ENCODE measurements at places on chromosomes 5 and 9.

GRCh38 chr5:40505031-40505430, 174.7 kb upstream of the PTGER4 start:
- no peaks in the 10 kb centered on the region for H3K36me3 ChIP-seq
- H3K4me3 ChIP-seq = no peak overlapping the region
- H3K4me1 ChIP-seq = peaks cover 18% of the 10 kb centered on the region
- no peaks in the 10 kb centered on the region for H3K27me3 ChIP-seq

GRCh38 chr9:90946982-90947381, 145.4 kb downstream of the SYK start:
- DNase-seq = no peak
- H3K27ac ChIP-seq = no peak overlapping the region
- no peaks in the 10 kb centered on the region for H3K36me3 ChIP-seq
- H3K27me3 ChIP-seq = peaks cover 8% of the 10 kb centered on the region
- H3K4me3 ChIP-seq = no peak overlapping the region

DNA sequence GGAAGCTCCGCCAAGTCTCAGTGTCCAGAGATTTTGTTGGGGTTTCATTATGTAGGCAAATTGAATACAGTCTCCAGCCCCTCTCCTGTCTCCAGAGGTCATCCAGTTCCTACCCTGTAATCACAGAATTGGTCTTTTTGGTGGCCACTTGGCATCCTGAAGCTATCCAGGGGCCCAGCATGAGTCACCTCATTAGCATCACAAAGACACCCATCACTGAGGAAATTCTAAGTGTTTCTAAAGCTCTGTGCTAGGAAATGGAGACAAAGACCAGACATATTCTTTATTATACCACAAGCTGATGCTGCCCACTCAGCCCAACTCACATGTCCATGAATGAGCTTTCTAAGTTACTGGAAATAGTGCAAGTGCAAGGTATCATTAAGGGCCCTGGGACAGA, 229.9 kb downstream of the DOCK8 start:
- DNase-seq = no peak
- peak overlapping the region; percentile 39 for H3K27ac ChIP-seq
- peaks cover 98% of the 10 kb centered on the region for H3K36me3 ChIP-seq
- no peaks in the 10 kb centered on the region for H3K27me3 ChIP-seq
- no peaks in the 10 kb centered on the region for H3K4me1 ChIP-seq

DNA sequence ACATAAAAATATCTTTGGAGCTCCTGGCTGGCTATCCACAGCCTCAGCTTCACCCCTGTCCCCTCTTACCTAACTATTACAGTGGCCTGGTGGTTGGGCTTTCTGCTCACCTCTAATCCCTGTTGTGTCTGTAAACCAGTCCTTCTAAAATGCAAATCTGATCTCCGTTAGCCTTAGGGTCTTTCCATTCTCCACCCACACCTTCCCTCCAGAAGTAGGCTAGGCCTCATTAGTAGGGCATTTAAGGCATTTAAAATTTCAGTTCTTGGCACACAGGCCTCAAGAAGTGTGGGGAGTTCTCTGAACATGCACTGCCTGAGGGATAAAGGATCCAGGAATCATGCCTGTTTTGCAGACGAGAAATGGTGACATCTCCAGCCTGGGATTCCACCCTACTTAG, 26.4 kb upstream of the STC2 start:
- H3K27ac ChIP-seq = no peak overlapping the region
- no peaks in the 10 kb centered on the region for H3K4me1 ChIP-seq
- H3K36me3 ChIP-seq = no peaks in the 10 kb centered on the region
- no peak overlapping the region for H3K4me3 ChIP-seq
- DNase-seq = no peak

GRCh38 chr9:20981486-20981885, 50.0 kb downstream of the HACD4 start:
- H3K36me3 ChIP-seq = no peaks in the 10 kb centered on the region
- peaks cover 32% of the 10 kb centered on the region for H3K4me1 ChIP-seq
- no peak for DNase-seq
- no peak overlapping the region for H3K4me3 ChIP-seq

- H3K27me3 ChIP-seq = no peaks in the 10 kb centered on the region
- peak overlapping the region; percentile 73 for H3K4me3 ChIP-seq
- H3K4me1 ChIP-seq = peaks cover 47% of the 10 kb centered on the region
- H3K36me3 ChIP-seq = peaks cover 49% of the 10 kb centered on the region
- DNase-seq = no peak
These were observed 29.3 kb downstream of the PTPA start for GRCh38 chr9:129140397-129141065.

- no peak overlapping the region for H3K4me3 ChIP-seq
- no peak for DNase-seq
- H3K27me3 ChIP-seq = no peaks in the 10 kb centered on the region
- no peak overlapping the region for H3K27ac ChIP-seq
- no peaks in the 10 kb centered on the region for H3K36me3 ChIP-seq
These were observed 93.2 kb downstream of the WDR41 start for GRCh38 chr5:77398896-77399295.

DNA sequence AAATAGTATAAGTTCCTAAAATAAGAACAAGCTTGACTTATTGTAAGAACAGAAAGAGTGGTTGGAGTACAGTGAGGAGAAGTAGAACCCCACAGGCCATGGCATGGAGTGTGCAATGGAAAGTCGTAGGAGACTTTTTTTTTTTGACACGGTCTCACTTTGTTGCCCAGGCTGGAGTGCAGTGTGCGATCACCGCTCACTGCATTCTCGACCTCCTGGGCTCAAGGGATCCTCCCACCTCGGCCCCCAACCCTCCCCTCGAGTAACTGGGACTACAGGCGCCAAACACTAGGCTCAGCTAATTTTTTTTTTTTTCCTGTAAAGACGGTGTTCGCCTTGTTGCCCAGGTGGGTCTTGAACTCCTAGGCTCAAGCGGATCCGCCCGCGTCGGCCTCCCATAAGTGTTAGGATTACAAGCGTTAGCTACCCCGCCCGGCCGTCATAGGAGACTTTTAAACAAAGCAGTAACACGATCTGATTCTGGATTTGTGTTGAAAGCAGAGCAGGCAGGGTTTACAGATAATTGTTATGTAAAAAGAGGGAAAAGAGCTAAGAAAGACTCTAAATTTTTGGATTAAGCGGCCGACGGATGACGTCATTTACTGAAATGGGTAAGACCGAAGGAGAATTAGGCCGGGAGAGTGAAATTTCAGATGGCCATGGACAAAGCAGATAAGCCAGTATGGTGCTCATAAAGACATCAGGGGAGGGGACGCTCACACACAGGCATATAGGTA, 752 bp downstream of the TSTD2 start:
- H3K36me3 ChIP-seq = no peaks in the 10 kb centered on the region
- peak overlapping the region; percentile 93 for H3K4me3 ChIP-seq
- H3K27ac ChIP-seq = peak overlapping the region; percentile 98
- H3K4me1 ChIP-seq = peaks cover 24% of the 10 kb centered on the region
- DNase-seq = peak; percentile 56
- no peaks in the 10 kb centered on the region for H3K27me3 ChIP-seq

DNA sequence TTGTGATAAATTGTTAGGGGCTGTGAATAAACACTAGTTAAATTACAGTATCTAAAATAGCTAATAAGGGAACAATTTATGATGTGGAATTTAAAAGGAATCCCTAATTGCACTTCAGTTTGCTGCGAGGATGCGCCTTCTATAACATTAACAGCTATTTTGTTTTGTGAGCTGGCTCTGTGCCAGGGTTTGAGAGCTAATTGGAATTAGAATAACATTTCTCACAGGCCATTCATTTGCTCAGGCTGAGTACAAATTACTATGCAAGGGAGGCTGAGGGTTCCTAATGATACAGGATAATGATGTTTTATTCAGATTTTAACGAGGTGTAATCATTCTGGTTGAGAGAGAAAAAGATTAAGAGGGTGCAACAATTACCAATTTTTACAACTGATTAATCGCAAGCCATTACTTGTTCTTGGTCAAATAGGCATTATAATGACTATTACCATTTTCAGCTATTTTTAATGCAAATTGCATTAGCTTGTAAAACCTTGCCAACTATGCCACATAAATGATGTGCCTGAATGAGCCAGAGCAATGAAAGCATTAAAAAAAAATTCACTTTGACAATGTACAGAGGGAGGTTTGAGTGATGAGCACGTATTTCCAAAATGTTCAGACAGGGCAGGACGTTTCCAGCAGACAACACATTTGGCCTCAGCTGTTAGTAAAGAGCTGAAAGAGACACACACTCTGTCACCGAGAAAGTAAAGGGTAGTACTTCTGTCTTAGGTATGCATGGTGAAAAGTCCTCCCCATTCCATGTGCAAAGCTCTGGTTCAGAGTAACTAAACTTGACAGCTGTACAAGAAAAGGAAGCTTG, 576.5 kb downstream of the TLE1 start:
- peaks cover 30% of the 10 kb centered on the region for H3K4me1 ChIP-seq
- DNase-seq = no peak
- peak overlapping the region; percentile 23 for H3K27ac ChIP-seq
- peak overlapping the region; percentile 24 for H3K4me3 ChIP-seq
- no peaks in the 10 kb centered on the region for H3K36me3 ChIP-seq
- H3K27me3 ChIP-seq = no peaks in the 10 kb centered on the region

DNA sequence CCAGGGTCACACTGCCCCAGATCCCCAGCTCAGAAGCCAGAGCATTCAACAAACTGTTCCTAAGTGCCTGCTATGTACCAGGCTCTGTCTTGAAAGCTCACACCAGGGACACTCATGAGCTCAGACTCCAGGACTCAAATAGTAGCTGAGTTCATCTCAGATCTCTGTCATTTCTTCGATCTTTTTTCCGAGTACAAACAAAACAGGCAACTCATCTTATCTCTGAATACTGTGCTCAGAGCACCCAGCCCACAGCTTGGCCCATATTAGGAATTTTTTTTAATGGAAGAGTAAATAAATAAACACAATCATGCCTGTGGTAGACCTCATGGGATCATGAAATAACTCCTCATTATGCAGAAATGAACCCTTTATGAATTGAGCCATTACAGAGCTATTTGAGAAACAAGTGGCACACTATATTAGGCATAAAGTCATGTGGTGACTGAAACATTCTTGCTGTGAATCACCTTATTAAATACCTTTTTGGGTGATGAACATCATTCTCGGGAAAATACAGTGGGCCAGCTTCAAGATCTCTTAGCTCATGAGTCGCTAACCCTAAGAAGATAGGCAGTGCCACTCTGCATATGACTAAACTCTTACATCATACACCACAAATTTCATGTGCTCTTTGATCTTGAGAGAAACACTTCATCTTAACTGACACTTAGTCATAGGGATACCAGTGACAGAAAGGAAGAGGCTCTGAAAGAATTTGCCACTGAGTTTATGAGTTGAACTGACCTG, 9.9 kb downstream of the SH3RF2 start:
- no peaks in the 10 kb centered on the region for H3K36me3 ChIP-seq
- H3K27me3 ChIP-seq = peaks cover 48% of the 10 kb centered on the region
- peak; percentile 56 for DNase-seq
- H3K27ac ChIP-seq = no peak overlapping the region
- H3K4me3 ChIP-seq = no peak overlapping the region
- peaks cover 8% of the 10 kb centered on the region for H3K4me1 ChIP-seq

GRCh38 chr9:87551772-87552217, 54.1 kb downstream of the DAPK1 start:
- peaks cover 34% of the 10 kb centered on the region for H3K4me1 ChIP-seq
- H3K27ac ChIP-seq = no peak overlapping the region
- H3K4me3 ChIP-seq = no peak overlapping the region
- peaks cover 3% of the 10 kb centered on the region for H3K36me3 ChIP-seq
- DNase-seq = no peak
- no peaks in the 10 kb centered on the region for H3K27me3 ChIP-seq

GRCh38 chr5:35066260-35066795, 18.6 kb upstream of the AGXT2 start:
- DNase-seq = peak; percentile 13
- peaks cover 76% of the 10 kb centered on the region for H3K36me3 ChIP-seq

- H3K36me3 ChIP-seq = no peaks in the 10 kb centered on the region
- no peak for DNase-seq
- H3K4me1 ChIP-seq = no peaks in the 10 kb centered on the region
- H3K27ac ChIP-seq = no peak overlapping the region
- H3K27me3 ChIP-seq = no peaks in the 10 kb centered on the region
These were observed 495.4 kb downstream of the MAT2B start for GRCh38 chr5:164000819-164001218.

DNA sequence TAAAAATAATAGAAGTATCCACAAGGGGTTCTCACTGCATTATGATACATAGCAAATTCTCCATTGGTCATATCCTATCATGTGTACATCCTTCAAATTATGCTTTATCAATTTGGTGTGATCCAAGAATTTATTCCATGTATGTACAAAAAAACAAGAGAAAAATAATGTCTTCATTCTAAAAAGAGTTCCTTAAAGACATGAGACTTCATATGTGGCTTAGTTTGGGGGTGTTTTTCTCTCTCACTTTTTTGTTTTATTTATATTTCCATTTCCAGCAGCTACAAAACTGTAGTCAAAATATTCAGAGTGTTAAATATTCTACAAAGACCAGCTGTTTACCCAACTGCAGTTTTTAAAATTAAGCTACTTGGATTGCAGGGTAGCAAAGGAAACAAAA, 972.0 kb downstream of the DTWD2 start:
- no peaks in the 10 kb centered on the region for H3K36me3 ChIP-seq
- no peak overlapping the region for H3K27ac ChIP-seq
- no peak overlapping the region for H3K4me3 ChIP-seq
- H3K4me1 ChIP-seq = no peaks in the 10 kb centered on the region

DNA sequence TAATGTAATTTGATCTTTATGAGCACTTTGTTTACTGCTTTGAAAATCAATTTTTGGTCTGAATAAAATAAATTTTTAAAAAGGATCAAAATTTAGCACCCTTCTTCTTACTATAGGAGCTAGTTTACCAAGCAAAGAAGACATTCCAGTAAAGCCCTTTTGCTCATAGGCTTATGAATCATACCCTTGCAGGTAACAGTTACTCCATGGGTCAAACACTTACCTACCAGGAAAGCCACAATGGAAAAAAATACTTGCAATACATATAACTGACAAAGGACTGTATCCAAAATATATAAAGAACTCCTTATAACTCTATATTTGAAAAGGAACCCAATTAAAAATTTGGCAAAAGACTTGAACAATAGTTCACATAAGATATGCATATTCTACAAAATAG, 66.6 kb downstream of the SHOC1 start:
- H3K27ac ChIP-seq = no peak overlapping the region
- no peaks in the 10 kb centered on the region for H3K4me1 ChIP-seq
- H3K36me3 ChIP-seq = no peaks in the 10 kb centered on the region

DNA sequence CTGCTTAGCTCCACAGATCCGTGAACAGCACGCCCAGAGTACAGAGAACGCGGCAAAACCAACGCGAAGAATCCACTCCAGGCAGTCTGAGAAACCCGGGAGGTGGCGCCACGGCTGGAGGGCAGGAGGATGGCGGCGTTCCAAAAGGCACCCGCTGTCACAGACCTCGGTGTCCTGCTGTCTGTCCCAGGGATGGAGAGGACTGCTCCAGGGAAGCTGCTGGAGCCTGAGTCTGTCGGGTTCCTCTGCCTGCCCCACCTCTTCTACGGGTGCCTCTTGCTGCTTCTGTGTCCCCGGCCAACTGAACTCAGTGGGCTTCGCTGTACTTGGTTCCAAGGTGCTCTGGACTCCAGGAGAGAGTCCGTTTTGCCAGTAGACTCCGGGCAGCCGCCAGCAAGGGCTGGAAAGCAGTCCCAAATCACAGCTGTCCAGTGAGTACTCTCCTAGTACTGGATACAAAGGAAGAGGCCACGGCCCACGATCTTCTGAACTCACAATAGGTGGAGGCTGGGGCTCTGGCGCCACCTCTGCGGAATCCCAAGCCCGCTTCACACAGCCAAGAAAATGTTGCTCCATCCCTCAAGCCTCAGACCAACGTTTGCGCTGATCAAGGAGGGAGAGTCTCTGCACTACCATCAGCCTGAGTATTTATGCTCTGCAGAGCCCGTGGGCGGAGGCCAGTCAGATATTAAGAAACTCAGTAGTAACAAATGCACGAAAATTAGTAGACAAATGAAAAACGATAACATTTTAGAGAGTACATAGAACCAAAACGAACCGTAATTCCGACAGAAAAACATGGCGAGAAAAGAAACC, 440 bp downstream of the ANXA2R start:
- peak overlapping the region; percentile 67 for H3K4me3 ChIP-seq
- no peaks in the 10 kb centered on the region for H3K27me3 ChIP-seq
- H3K4me1 ChIP-seq = peaks cover 43% of the 10 kb centered on the region
- H3K27ac ChIP-seq = peak overlapping the region; percentile 100
- H3K36me3 ChIP-seq = no peaks in the 10 kb centered on the region
